ENCODE measurements at places on chromosomes 2 and 18.

DNA sequence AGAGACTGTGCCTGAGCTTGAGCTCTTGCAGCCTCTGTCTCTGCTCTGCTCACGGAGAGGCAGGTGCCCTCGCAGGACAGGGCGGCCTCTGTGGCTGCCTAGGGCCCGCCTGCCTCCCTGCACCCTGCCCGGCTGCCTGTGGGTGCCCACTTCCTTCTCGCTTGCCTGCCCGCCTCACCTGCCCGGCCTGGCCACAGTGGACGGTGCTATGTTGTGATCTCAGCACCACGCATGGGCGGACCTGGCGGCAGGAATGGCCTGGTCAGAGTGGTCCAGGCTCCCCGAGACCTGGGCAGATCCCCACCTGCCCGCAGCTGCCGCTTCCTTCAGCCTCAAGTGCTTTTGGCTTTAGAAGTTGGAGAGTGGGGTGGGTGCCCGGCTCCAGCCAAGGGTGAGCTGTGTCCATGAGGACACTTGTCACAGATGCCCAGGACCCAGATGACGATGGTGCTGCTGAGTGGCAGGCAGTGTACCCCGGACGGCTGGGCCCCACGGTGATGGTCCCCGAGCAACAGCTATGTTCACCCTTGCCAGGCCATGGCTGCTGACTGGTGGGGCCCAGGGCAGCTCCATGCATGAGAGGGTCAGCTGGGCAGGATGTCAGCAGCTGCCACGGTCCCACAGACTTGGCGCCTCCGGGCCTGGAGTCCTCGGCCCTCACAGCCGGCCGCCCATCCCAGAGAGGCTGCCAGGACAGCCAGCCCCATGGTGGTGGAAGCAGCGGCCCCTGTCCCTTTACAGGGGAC is 25.3 kb downstream of the RTP5 start:
- DNase-seq, result no peak

DNA sequence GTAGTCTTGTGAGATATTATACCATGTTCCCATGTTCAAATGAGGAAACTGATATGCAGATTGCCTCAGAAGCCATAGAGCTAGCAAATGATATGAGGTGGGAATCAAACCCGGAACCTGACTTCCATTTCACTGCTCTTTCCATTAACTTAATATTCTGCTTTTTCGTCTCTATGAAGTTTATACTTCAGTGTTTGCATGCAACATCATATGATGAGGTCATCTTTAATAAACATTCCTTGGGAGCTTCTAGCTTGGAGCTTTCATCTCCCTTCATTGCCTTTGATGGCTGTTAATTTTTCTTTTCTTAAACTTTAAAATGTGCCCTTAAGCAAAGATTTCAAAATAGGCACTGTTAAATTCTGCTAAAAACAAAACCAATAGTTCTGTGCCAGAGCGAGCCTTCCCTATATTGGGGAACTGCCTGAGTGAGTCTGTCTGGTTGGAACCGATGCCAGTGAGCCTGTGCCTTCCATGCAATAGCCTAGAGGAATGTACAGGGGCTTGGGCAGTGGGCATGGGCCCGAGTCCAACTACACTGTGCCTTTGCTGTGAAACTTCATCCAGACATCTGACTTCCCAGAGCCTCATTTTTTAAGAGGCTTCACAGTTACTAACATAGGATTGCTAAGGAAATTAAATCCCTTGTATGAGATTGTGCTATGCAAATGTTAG is 91.1 kb upstream of the TMEM200C start:
- no peak for DNase-seq

- no peak for DNase-seq
These were observed 1.9 kb downstream of the SEMA4C start for GRCh38 chr2:96867756-96868554.

DNA sequence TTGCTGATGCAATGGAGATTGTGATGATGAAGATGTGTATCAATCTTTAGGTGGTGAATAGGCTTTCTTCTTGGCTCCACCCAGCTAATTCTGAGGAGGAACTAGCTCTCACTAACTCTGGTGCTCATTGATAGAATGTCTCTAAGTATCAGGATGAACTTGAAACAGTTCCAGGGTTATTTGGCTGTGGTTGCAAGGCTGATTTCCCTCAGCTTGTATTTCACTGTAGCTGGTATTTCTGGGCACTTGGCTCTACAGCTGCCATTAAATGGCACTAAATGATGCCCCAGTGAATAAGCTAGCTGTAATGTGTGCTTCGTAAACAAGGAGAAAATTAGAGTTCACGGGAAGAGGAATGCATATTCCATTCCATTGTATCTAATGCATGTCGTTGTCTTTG is 241.2 kb downstream of the RPIA start:
- no peak for DNase-seq

DNA sequence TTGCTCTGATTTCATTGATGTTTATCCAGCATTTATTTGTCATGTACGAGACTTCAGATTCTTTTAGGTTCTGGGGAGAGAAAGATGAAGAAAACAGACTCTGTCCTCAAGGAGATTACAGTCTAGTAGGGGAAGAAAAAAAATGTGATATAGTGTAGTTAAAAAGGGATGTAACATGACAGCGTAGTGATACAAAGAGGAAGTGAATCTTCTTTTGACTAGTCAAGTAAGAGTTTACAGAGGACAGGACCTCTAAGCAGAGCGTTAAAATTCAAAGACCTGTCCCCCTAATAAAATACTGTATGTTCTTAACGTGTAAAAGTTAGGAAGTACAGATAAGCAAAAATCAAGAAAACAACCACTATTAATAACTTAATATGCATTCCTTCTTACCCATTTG is 47.7 kb downstream of the NCOA1 start:
- no peak for DNase-seq
